ENCODE measurements at places on chromosomes 7 and 10.

GRCh38 chr7:129615018-129615417, 3.5 kb downstream of the NRF1 start:
- DNase-seq: peak; percentile 46

DNA sequence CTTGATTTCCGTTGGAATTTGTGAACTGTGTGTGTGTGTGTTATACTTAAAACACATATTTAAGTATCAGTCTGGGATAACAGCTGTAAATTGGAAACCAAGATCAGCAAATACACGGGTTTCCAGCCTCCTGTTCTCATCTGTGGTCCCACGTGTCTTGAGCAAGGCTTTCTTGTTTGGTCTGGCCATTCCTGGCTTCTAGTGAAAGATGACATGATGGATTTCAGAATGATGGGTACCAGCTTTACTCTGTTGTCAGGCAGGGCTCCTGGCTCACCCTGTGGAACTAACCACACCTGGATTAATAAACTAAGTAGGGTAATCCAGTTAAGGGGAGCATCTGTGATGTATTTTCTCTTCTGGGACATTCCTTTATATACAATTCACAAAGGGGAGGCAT, 346.2 kb upstream of the AOAH start:
- no peak for DNase-seq

GRCh38 chr7:116872026-116872425, 9.6 kb downstream of the CAPZA2 start:
- DNase-seq: no peak

DNA sequence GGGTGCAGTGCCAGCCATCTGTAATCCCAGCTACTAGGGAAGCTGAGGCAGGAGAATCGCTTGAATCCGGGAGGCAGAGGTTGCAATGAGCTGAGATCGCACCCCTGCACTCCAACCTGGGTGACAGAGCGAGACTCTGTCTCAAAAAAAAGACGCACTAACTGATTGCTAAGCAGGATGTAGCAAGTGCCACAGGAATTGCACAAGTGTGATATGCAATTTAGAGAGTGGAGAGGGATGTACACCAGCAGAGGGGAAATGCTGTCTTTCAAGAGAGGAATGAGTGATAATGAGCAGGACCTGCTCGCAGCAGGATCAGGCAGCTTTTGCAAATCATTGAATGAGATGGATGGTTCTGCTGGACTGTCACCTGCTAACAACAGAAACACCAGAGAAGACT, 13.3 kb upstream of the SLC16A12 start:
- no peak for DNase-seq

DNA sequence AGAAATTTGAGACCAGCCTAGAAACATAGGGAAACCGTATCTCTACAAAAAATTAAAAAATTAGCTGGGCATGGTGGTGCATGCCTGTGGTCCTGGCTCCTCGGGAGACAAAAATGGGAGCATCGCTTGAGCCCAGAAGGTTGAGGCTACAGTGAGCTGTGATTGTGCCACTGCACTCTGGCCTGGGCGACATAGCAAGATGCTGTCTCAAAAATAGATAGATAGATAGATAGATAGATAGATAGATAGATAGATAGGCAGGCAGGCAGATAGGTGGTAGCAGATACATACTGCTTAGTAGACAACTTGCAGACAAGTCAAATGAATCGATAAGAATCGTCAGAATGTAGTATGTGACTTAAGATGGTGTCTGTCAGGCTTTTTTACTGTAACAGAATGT, 106.9 kb downstream of the SND1 start:
- DNase-seq: no peak

DNA sequence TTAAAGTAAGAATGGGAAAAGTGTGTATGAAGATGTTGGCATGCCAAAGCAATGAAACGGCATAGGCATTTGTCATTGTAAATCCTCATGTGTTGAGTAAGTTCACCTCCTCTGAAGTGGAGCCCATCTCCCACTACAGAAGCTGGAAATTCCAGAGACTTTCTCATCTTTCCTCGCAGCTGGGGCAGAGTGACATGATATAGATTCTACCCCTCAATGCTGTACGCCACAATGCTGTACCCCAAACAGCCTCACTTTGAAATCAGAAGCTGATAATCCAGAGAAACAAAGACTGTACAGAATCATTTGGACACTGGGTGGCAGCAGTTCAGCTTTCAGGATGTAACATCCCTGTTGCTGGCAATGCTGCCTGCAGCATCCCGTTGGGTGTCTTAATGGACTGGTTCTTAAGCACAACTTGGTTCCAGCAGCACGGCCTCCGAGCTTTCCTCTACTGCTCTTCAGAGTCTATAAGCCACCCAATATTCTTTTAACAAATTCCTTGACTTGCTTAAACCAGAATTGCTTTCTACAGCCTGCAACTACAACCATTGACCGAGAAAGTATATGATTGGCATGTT, 18.8 kb downstream of the ZC3HAV1L start:
- peak; percentile 50 for DNase-seq

- no peak for DNase-seq
Observed at GRCh38 chr10:77566914-77567566, 70.6 kb downstream of the KCNMA1 start.

DNA sequence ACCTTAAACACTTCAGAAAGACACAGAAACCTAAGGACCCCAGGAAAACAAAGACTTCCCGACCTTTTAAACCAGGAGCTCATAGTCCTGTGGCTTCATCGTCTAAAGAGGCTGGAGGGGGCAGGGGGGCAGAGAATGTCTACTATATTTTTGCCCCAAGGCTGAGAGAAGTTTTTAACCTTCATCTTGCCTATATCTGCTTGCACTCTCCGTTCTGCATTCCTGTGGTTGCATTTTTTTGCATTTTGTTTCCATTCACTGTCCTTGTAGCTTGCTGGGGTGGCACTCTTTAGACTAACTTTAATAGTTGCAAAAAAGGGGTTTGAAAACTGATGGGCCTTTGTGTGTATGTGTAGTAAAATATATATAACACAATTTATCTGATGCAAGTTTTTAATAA, 23.7 kb downstream of the PRKAR2B start:
- DNase-seq: no peak

- no peak for DNase-seq
Observed at GRCh38 chr10:74145133-74145532, 5.5 kb downstream of the AP3M1 start.

DNA sequence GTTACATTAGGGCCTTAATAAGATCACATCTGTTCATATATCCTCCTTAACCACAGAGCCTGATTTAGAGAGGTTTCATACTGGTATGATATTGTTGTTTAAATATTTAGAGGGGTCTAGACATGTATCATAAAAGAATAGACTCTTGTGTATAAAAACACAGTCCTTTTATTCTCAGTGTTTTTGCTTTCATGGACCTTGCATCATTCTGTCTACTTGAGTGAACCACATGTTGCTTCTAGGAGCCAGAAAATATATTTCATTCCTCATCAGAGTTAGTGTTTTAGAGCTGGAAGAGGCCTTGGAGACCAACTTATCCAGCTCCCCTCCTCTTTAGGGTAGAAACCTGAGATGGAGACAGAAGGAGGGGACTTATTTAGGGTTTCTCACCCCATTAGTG, 312.8 kb downstream of the LRMDA start:
- DNase-seq: no peak

DNA sequence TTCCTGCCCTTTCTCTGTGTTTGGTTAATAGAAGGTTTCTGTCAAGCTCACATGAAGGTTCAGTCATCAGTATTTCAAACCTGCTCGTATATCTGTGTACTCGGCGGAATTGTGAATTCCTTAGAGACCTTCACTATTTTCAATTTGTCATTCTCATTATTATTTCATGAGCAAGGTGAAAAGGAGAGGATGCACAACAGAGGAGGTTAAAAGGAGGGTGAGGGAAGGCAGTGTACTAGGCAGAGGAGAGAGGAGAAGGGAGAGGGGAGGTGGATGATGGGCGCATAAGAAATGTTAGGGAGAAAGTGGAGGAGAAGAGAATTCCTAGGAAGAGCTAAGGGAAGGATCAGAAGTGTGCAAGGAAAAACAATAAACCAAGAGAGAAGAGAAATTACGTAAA, 185.0 kb upstream of the COBL start:
- DNase-seq: no peak

DNA sequence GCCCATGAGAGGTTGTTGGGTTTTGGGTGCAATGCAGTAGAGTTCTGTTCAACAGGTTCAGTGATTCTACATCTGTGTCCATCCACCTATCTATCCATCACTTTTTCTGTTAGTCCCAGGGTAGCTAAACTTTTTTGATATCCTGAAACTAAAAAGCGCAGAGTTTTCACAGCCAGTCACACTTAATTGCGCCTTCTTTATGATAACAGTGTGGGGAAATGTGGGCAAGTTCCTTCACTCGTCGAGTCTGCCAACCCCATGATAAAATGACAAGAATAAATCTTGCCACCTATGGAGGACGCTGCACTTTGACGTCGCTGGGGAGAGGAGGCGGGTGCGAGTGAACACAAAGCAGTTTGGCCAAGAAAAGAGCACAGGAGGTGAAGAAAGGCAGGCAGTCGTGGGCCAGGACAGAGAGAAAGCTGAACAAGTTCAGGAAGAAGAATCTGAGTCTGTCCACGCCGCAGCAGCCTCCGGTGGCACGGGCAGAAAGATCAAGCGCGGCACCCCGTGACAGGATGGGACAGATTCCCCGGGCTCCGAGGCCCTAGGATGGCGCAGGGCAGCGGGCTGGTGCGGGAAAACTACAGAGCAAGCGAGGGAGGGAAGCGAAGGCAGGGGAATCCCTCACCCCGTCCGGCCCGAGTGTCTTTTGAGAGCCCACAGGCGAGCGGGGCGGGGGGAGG, 9.2 kb downstream of the SP8 start:
- DNase-seq: no peak

DNA sequence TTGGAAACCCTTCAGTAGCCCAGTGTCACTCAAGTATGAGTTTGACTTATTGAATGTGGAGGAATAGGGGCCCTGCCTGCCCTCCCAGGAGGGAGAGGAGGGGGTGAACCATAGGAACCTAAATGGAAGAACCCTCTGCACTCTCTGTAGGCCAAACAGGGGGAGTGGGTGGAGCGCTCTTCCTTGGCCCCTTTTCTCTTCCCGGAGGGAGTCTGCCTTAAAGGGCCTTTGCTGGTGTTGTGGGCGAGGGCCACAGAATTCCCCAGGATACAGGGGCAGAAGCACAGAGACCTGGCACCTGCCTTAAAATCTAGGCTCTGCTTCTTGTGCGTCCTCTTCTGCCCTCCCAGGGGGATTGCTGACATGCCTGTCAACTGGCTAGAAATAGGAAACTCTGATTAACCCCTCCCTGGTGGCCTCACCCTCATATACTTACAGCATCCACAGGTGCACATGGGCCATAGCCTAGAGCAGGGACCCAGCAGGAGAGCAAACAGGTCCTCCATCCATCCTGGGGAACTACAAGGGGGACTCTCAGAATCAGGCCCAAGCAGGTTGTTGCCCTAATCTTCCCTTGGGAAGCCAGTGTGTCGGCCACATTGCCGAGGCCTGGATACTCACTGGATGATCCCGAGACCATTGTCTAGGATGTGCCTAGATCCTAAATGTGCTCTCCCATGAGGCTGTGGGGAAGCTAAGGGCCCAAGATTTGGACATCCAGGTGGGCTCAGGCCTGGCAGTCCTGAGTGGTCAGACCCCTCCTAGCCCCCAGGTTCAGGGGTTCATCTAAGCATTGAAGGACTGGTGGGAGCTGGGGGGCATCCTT, 3.4 kb downstream of the TRIM8 start:
- DNase-seq: no peak

- DNase-seq: no peak
Observed at GRCh38 chr10:124520558-124521428, 59.2 kb downstream of the LHPP start.

GRCh38 chr10:97618733-97619132, 14.6 kb downstream of the MORN4 start:
- DNase-seq: no peak

GRCh38 chr10:7686351-7687171, 16.6 kb upstream of the ITIH2 start:
- no peak for DNase-seq

- peak; percentile 48 for DNase-seq
Observed at GRCh38 chr10:62183442-62183841, 85.2 kb downstream of the RTKN2 start.

DNA sequence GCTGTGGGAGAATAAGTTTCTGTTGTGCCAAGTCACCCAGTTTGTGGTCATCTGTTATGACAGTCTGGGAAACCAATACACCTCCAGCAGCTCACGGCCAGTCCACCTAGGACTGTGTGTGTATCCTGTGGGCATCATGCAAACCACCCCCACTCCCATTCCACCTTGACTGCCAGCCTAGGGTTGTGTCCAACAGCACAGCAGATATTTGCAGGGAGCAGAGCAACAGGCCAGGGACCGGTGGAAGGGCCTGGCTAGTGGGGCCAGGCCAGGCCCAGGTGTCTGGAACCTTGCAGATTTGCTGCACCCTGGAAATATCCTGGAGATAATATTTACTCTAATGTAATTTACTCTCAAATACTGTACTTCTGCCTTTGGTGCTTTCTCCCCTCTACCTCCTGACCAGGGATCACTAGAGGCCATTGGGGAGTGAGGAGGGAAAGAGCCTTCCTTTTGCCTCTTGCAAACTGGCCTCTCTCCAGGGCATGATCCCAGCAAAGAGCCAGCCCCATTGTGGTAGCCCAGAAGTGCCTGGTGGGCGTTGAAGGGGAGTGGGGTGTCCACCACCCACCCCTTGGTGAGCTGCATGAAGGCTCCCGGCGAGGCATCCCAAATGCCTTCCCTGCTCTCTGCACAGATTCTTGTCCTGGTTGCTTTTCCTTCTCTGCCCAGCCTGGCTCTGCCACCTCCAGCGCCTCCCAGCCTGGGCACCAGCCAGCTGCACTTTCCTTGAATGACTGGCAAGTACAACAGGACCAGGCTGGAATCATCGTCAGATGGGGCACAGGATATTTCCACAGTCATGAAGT, 15.2 kb upstream of the TPST1 start:
- DNase-seq: no peak

- no peak for DNase-seq
Observed at GRCh38 chr10:72133517-72133916, 45.2 kb upstream of the SPOCK2 start.

GRCh38 chr10:55277549-55277948, 476.5 kb upstream of the PCDH15 start:
- no peak for DNase-seq

DNA sequence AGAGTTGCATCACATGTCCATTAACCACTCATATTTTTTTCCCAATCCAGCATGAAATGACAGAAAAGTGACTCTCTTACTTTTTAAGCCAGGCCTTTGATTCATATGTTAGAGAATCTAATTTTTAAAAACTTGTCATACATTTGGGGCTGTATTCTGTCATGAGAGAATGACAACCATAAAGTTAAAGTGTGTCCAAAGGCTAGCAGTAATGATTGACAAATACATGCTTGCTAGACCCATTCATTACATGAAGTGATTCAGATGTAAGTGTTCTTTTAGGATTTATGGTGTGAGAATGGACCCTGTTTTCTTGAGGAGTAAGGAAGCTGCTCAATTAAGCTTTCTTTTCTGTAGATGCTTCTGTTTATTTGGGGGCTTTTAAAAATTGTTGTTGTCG, 75.4 kb downstream of the CSTF2T start:
- DNase-seq: no peak

GRCh38 chr7:26305090-26305868, 13.6 kb downstream of the SNX10 start:
- DNase-seq: no peak

Measured in stimulated activated naive CD8-positive, alpha-beta T cell treated with anti-CD3 and anti-CD28 coated beads, Interleukin-15, amount 100 ng/mL, for 72 hours (primary cell).